ENCODE measurements at places on chromosomes 13 and 19. TPM values are rescaled to one million over a fixed set of nuclear protein-coding genes. Genes with fewer than 3 reads are reported as not detected.

The TLE6 gene
- 0.40 TPM for total RNA-seq

The RASL11A gene
- 48.1 TPM for total RNA-seq

The ZNF714 gene
- 2.0 TPM for total RNA-seq

The ELAVL3 gene
- total RNA-seq: 0.04 TPM

The NKPD1 gene
- total RNA-seq: 0.39 TPM

The ODAD3 gene
- total RNA-seq: 1.4 TPM

The JSRP1 gene
- total RNA-seq: not detected

The CGB5 gene
- total RNA-seq: not detected

The MEF2B gene
- total RNA-seq: not detected

The ZNF20 gene
- total RNA-seq: 2.2 TPM

The ZNF229 gene
- 9.0 TPM for total RNA-seq

The PRSS57 gene
- not detected for total RNA-seq

The HAUS8 gene
- total RNA-seq: 5.4 TPM

The KRTDAP gene
- not detected for total RNA-seq

The LRRC63 gene
- not detected for total RNA-seq

The ACER1 gene
- total RNA-seq: not detected

The TNFSF11 gene
- total RNA-seq: 0.59 TPM

The NXNL1 gene
- not detected for total RNA-seq

The KIR2DL1 gene
- total RNA-seq: not detected

The NCCRP1 gene
- total RNA-seq: 3.9 TPM
